Suppressor macrophage treated with lipopolysaccharide for 1 hour (primary cell): ENCODE measurements at places on chromosomes 7 and 10.

DNA sequence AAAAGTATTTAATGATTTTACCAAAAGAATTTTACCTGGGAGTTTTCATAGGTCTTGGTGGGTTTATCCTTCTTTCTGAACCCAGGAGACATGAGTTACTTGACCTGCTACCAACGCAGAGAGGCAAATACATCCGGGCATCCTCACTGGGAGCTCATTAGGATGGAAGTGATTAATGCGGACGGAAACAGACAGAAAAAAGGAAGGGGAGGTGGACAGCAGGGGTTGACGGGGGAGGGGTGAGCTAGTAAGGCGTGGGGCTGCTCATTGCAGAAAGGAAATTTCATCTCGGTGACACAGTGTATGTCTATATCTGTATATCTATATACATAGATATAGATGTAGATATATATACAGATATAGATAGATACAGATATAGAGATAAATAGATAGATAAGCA is 408.2 kb upstream of the ADARB2 start:
- no peak for DNase-seq

GRCh38 chr7:111955616-111956015 is 250.6 kb downstream of the DOCK4 start:
- DNase-seq = no peak

DNA sequence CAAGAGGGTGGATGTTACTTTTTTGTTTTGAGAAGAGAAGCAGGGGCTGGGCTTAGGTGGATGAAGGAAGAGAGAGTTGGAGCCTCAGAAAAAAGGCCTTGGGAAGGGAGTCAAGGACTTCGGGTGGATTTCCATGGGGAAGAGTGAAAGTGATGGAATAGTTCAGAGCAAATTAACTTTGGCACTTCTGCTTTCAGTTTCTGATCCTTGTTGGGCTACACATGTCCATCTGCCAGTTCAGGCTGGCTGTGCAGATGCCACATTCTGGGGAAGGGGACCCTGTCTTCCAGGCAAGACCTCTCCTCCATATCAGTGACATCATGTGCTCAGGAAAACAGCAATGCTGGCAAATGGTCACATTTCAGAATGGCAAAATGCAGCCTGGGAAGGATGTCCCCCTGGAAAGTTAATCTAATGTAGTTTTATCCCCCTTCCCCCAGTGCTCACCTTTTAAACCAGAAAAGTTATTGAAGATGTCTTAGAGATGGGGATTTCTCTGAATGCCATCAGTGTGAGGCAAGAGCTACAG is 86.0 kb downstream of the WDFY4 start:
- DNase-seq = peak; percentile 37

DNA sequence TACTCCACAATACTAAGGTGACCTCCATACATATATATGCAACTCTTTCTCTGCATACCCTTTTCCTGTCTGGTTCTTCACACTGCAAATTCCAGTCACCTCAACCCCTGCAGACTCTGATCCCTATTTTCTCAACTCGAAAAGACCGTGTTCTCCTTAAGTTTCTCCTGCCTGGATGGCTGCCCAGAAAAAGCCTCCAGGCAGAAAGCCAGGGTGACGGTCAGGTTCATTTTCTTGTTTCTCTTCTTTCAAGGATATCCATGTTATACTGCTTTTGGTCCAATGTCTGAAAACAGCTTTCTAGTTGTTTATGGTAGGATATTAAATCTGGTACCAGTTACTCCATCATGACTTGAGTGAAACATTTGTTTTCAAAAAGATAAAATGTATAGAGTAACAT is 267.8 kb upstream of the MYO3A start:
- no peak for DNase-seq

DNA sequence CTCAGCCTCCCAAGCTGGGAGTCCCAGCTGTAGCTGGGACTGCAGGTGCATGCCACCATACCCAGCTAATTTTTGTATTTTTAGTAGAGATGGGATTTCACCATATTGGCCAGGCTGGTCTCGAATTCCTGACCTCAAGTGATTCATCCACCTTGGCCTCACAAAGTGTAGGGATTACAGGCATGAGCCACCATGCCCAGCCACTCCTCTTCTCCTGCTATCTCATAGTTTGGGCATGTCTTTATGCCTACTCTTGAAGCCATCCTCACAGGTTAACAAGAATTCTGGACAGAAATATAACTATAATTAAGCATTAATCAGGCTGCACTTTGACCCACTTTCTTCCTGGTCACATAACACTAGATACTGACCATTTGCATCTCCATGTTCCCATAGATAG is 28.6 kb upstream of the C10orf67 start:
- DNase-seq = no peak

GRCh38 chr7:91424371-91424770 is 160.1 kb downstream of the FZD1 start:
- no peak for DNase-seq
